A549 treated with DMSO at 1 μM for 4 hours (cell line): ENCODE measurements at places on chromosomes 1 and 21. TPM values are rescaled to one million over a fixed set of nuclear protein-coding genes. Genes with fewer than 3 reads are reported as not detected.

HES5 gene
- total RNA-seq = not detected in 5 replicates

SLFNL1 gene
- total RNA-seq = 0.03 to 0.07 TPM (median 0.06 TPM) in 3 of 5 replicates, not detected in the others

BPNT1 gene
- total RNA-seq = 17.5 to 21.0 TPM (median 19.0 TPM) in 5 replicates

CAMTA1 gene
- total RNA-seq = 63.7 to 75.6 TPM (median 69.4 TPM) in 5 replicates

NEK2 gene
- total RNA-seq = 40.4 to 53.0 TPM (median 49.2 TPM) in 5 replicates

NCF2 gene
- total RNA-seq = 2.3 to 5.0 TPM (median 3.5 TPM) in 5 replicates

IFFO2 gene
- total RNA-seq = 13.9 to 24.6 TPM (median 19.4 TPM) in 5 replicates

S100A7 gene
- total RNA-seq = not detected in 5 replicates

GOLT1A gene
- 3.8 to 6.4 TPM (median 5.5 TPM) in 5 replicates for total RNA-seq
